ENCODE measurements at places on chromosomes 1 and 21.

DNA sequence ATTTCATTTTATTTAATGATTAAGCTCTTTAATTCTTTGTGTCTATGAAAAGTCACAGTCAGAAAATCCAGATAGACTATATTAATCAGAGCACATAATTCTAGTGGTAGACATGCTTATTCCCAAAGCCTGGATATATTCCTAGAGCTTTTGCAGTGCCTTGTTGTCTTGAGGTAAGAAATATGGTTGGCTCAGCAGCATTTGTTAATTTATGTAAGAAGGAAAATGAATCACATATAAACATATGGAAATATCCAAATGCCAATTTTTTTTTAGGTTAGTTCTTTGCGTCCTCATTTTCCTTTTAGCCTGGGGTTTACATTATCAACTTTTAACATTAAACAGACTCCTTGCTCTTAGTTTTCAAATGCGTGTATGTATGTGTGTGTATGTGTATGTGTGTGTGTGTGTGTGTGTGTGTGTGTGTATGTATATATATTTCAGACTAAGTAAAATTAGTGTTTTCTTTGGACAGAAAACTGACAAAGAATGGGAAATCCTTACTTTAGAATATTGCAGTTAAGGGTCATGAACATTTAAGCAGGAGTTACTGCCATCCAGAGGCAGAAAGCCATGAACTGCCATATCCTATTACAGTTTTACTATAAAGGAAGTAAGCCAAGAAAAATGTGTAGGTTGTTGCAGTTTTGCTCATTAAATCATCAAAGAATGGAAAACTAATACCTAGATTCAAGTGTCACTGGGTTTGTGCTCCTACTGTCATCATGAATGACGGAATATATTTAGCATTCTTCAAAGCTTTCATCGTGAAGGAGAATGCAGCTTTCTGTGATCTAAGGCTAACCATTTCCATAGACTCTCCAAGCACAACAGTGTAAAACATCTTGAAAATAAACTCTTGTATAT, 477.1 kb upstream of the NR5A2 start:
- no peak for DNase-seq

DNA sequence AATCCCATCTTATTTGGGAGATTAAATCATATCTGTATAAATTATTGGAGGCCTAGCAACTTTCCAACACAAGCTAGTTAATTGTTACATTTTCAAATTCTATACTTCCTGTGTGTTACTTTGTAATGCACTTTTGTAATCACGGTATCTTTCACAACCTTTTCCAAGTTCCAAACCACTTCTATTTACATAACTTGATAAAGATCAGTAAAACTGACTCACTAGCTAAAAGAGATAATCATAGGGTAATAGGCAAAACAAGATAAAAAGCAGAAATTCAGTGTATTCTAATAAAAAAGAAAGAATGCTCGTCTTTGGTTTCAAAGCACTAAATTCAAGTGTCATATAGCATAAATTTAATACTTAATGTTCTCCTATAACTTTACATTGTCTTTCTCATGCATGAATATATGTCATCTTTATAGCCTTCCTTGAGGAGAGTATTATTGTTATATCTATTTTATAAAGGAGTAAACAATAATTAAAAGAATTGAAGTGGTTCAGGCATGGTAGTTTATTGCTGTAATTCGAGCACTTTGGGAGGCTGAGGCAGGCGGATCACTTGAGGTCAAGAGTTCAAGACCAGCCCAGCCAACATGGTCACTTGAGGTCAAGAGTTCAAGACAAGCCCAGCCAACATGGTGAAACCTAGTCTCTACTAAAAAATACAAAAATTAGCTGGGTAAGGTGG, 66.4 kb downstream of the RGS13 start:
- no peak for DNase-seq

- DNase-seq: no peak
These were observed 4.8 kb downstream of the GBP7 start for GRCh38 chr1:89171067-89171438.

- no peak for DNase-seq
These were observed 199.2 kb upstream of the NEGR1 start for GRCh38 chr1:72481420-72481970.

DNA sequence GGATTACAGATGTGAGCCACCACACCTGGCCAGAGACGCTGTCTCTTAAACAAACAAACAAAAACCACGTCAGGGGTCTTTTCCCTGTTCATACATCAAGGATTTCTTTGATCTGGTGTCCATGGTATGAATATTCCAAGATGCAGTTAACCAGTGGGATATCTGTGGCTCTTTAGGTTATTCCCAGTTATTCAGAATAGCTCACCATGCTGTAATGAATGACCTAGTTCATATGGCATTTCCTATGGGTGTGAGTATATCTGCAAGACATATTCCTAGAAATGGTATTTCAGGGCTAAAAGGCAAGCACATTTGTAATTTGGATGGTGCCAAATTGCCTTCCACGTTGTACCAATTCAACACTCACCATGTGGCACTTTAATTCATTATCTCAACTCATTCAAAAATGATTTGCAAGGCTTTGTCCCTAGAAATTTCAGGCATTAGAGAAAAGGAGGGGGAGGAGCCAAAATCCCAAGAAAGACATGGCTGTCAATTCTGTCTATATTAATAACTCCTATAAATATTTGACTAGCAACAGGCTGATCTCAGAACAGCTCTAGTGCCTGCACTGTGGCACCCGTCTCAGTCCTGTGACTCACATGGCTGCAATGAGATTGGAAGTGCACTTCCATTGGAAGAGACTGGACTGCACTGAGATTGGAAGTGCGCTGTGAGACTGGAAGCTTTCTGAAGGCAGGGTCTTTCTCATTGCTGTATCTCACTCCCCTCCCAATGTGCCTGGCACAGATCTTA, 6.0 kb upstream of the STMN1 start:
- no peak for DNase-seq

DNA sequence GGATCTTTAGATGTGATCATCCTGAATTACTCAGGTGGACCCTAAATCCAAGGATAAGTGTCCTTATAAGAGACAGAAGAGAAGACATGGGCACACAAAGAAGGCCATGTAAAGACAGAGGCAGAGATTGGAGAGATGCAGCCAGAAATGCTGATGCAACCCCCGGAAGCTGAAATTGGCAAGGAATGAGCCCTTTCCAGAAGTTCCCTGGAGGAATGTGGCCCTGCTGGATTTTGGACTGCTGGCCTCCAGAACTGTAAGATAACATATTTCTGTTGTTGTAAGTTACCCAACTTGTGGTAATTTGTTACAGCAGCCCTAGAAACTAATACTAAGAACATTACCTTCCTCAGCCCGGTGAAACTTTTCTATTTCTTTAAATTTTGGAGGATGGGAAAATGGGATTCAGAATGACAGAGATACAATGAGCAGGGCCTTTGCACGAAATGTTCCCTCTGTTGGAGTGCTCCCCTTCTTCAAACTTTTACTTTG, 11.2 kb upstream of the PLPP3 start:
- DNase-seq: no peak

DNA sequence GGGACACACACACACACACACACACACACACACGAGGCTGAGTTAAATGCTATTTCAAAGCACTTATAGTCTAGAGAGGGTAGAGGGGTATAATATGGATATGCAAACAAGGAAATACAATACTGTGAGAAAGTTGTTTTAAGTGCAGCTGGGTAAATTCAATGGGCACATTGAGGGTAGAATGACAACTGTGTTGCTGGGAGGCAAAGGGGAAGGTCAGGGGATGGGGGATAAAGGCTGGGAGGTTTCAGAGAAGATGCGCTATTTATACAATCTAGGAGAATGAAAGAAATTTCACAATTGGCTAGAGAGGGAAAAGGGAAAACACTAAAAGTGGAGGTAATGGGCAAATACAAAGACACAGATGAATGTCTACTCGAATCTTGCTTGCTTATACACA, 19.4 kb downstream of the EXTL2 start:
- no peak for DNase-seq

DNA sequence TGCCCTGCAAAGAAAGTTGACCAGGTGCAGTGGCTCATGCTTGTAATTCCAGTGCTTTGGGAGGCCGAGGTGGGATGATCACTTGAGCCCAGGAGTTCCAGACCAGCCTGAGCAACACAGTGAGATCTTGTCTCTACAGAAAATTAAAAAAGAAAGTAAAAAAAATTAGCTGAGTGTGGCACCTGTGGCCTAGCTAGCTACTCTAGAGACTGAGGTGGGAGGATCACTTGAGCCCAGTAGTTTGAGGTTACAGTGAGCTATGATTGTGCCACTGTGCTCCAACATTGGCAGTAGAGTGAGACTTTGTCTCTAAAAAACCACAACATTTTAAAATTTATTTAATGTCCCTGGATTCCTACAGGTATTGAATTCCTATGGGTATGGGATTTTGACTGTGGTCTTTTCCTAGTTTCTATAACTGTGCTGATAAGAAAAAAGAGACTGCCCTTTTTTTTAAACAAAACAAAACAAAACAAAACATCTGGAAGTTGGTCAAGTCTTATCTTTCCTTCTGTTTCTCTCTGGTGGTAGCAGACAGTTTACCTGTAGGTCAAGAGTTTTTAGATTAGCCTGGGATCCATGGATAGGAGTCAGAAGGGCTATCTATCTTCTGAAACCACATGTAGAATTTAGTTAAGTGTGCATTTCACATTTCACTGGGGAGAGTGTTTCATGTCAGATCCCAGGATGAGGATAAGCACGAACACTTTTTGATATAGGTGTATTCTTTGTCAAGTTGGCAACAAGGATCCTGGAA, 18.8 kb downstream of the UCK2 start:
- no peak for DNase-seq

GRCh38 chr1:46807046-46807972, 8.5 kb downstream of the CYP4B1 start:
- DNase-seq: no peak

DNA sequence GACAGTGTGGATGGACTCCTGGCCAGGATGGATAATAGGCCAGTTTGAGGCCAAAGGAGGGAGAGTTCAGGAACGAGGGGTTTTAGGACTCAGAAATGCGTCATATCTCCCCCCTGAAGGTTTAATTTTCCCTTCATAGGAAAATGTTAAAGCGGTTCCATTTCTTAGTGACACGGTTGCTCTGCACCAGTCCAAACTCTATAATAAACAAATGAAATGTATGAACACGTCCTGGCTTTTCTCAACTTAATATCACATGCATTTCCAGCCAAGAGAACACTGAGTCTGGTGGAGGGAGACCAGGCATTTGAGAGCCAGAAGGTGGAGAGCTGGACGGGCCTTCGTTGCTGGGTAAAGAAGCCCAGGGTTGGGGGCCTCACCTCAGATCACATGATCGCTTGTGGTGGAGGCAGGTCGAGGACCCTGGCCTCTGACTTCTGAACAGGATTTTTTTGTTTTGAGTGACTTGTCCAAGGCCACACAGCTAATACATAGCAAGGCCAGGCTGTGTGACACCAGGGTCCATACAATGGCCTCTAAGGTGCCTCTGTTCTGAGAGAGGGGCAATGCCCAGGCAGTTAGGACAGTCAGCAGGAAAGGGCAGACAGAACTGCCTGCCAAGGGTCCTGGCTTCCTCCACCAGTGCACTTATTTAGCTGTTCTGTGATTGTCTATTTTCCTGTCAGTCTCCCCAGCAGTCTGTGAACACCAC, 11.4 kb downstream of the SLC1A7 start:
- no peak for DNase-seq

- no peak for DNase-seq
These were observed 25.7 kb downstream of the DNAJC11 start for GRCh38 chr1:6675941-6676340.

DNA sequence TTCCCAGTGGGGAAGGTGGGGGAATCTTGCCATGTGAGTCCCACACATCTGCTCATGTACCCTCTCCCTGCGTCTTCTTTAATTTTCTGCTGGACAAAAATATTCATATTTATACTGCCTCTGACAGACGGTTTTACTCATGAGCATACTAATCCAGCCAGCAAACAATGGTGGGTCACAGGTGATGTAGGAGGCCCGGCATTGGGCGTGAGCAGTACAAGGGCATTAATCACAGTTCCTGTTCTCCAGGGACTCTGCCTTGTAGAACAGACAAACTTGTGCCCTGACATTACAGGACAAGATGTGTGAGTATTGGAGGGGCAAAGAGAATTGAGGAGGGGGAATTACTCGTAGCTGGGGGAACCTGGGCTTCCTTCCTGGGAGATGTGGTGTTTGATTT, 25.0 kb downstream of the MTARC1 start:
- DNase-seq: no peak

DNA sequence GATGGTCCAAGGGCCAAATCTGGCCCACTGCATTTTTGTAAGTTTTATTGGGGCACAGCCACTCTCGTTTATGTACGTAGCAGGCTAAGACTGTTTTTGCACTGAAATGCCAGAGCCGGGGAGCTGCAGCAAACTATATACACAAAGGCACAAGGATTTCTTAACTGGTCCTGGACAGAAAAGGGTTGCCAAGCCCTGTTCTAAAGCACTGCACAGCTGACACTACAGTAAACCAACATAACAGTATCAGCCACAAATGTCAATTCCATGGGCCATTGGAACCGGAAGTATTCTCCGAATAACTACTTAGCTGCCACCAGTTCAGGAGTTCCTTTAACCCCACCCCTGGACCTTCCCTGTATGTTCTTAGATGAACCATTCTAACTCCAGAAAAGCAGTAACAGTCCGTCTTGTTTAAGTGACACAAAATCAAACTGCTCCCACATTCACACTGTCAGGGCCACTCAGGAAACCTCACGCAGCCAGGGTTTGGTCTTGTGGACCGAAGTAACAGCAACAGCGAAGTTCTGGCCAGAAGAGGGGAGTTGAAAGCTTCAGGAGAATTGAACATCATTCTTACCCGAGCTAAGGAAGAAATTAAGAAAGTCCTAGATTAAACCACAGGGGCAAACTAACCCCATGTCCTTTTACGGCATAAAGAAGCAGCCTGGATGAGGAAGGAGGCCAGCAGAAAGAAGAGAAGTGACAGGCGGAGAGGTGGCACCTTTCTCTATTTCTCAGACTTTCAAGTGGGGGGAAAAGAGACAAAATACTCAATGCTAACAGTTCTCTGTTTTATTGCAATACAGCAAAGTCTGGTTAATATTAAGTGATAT, 49.2 kb downstream of the COQ8A start:
- no peak for DNase-seq

GRCh38 chr1:80633947-80634706, 1166.6 kb upstream of the ADGRL2 start:
- DNase-seq: no peak

GRCh38 chr1:206131037-206131436, 13.8 kb upstream of the AVPR1B start:
- DNase-seq: no peak

GRCh38 chr1:169019419-169020058, 87.0 kb upstream of the ATP1B1 start:
- no peak for DNase-seq
